Suppressor macrophage (primary cell): ENCODE measurements at places on chromosomes 5 and 9.

DNA sequence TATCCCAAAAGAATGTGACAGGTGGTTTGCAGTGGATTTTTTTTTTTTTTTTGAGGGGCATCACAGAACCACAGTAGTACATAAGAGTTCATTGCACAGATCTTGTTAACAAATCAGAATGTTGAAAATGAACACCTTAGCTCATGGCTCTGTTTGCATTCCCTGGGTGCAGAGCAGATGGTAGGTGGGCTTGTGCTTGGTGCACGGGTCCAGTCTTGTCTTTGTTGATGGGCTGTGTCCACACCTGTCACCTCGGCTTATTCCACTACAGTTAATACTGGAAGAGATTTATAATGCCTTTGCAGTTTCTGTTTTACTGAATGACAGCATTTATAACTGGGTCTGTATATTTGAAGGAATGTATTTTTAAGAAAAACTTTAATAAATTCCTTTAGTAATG lies 146.6 kb downstream of the KDM4C start:
- DNase-seq: no peak

GRCh38 chr9:95000821-95001220 lies 274.3 kb downstream of the AOPEP start:
- DNase-seq: no peak

- no peak for DNase-seq
These were observed 191.6 kb downstream of the TRIM36 start for GRCh38 chr5:114977979-114978573.

- DNase-seq: no peak
These were observed 71.9 kb downstream of the RAB24 start for GRCh38 chr5:177231479-177232250.

GRCh38 chr5:157961176-157961575 lies 102.2 kb upstream of the CLINT1 start:
- DNase-seq: no peak

DNA sequence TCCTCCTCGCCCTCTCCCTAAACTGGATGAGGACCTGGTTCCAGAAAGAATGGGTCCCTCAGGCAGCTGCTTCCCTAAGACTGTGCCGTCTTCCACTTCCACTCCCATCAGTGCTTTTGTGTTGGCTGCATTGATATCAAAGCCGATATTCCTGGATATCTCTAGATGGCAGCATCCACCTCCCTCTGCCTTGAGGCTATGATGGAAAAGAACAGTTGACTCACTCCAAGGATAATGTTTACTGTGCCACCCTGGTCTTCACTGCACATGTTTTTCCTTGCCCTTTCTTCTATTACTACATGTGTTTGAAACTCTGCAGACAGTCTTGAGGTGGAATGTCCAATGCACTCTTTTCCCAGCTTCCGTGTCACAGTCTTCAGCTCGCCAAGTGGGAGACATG lies 211.6 kb downstream of the MAST4 start:
- DNase-seq: no peak

- DNase-seq: no peak
These were observed 20.4 kb downstream of the XRCC4 start for GRCh38 chr5:83097689-83098231.
